ENCODE measurements at places on chromosomes 2 and 18. TPM values are rescaled to one million over a fixed set of nuclear protein-coding genes. Genes with fewer than 3 reads are reported as not detected.
A peak's percentile ranks its signal among the peaks of the same experiment; 100 is the strongest.

DNA sequence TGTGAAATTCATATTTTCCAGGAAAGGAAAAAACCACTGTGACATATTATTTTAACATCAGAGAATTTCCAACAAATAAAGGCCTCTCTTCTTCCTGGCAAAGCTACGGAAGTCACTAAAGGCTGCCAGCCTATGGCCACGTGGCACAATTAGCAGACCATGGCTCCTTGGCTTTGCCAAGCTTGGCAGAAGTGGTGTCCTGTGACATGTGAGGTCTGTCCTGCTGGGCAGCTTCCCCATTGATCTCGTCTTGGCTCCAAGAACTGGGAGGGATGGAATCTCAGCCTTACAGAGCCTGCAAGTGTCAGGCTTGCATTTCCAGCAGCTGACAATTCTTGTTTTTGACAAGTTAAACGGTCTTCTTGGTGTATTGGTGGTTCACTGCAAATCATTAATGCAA, 226.9 kb upstream of the THSD7B start:
- DNase-seq, result no peak

DNA sequence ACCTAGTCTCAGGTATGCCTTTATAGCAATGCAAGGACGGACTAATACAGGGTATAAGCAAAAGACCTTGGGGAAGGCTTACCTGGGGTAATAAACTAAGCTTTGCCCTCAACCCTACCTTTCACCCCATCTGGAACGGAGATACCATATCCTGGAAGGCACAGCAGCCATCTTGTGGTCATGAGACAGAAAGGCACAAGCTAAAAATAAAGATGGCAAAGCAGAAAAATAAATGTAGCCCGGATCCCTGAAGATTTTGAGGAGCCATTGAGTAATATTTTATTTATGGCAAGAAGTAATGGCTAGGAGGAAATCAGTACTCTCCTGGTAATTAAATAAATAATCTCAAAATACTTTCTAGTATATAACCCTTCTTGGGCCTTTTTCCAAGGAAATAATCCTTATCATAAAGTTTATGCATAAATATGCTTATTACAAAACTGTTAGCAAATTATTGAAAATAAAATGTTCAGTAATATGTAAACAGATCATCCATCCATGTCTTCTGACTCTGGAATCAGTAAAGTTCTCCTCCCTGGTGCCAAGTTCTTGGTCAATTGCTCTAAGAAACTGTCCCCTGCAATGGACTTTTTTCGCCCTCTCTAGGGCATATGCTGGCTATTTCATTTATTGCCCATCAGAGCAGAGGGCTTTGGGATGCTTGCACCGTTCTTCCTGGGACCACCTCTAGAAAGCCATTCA, 198.7 kb downstream of the SPP2 start:
- no peak for DNase-seq

DNA sequence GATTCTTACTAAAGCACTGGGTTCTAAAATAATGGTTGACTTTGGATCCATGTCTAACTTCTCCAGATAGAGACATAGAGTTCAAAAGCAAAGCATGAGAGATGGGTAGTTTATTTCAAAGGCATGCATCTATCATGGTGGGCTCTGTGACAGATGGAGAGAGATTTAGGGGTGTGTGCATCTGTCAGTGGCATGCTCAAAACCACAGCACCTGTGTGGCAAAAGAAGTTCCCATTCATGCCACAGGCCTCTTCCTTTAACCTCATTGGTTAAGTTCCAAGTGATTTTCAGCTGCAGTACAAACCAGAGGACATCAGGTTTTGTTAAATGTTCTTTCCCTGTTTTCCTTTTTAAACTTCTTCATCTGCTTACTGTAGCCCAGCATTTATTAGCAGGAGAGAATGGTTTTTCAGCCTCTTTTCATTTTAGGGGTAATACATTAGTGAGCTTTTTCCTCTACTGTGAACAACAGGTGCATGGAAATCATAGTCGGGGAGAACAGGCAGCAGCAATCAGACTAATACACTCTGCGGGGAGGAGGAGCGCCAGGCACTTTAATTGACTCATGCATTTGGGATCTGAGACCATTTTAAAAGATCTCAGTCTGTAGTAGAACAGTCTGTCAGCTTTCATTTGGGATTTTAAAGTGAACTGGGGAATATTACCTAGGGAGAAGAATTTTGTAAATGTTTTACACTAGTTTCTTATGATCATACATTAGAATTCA, 52.4 kb upstream of the UPP2 start:
- DNase-seq, result no peak

DNA sequence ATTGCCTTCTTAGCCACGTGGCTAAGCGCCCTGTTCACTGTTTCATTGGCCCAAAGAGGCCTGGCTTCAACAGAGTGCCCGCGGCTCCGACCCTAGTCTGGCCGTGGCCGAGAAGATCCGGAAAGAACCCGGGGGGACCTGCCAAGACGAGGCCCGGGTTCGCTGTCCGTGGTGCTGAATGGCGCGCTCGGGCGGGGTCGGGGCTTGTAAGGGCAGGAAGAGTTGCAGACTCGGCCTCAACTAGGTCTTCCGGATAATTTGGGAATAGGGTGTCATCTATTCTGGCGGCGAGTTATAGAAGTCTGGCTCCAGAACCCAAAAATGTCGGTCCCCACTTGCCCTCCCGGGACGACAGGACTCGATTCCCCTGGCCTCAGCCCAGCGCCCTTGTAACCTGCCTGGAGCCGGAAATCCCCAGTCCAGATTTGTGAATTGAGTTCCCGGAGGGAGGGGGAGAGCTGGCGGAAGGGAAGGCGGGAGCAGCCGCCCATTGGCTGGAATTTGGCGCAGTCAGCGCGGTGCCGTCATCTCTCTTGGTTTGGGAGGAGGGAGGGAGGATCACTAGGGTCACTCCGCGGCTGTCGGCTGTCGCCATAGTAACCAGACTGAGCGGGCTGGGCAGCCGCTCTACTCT, 3.5 kb downstream of the CDK5R2 start:
- DNase-seq, result peak; percentile 92

GRCh38 chr18:41732356-41732755, 222.7 kb upstream of the PIK3C3 start:
- DNase-seq, result no peak

DNA sequence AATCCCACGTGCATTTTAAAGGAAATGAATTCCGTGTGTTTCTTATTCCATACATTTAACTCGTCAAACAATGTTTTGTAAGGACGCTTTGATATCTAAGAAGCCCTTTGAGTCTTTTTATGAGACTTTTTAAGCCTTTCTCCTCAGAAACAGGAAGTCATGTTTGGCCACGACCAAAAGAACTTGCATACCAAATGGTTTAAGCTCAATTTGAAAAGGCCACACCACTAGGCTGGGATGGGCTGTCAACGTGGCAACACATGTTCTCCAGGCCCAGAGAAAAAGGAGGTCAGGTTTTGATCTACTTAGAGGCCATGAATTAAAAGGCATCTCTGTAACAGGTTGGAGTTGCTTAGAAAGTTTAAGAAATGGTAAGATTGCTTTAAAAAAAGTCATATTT, 441.8 kb downstream of the CMPK2 start:
- no peak for DNase-seq

Gene CHST9
- 2.7 TPM for total RNA-seq

DNA sequence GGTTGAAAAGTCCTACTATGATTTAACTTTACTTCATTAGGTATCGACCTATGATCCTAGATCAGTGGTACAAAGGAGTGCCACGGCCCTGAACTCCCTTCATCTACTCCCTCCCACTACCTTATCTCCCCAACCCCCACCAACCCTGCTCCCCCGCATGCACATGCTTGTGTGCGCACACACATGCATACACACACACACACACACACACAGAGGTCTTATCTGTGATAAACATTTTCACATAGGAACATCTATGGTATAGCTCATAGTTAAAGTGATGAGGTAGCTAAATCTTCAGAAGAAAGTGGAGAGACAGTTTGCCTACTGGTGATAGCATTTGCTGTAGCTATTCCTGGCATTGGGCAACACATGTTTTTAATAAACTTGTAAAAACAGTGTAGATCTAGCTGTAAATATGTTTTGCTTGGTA, 471.3 kb downstream of the ZEB2 start:
- DNase-seq, result no peak

DNA sequence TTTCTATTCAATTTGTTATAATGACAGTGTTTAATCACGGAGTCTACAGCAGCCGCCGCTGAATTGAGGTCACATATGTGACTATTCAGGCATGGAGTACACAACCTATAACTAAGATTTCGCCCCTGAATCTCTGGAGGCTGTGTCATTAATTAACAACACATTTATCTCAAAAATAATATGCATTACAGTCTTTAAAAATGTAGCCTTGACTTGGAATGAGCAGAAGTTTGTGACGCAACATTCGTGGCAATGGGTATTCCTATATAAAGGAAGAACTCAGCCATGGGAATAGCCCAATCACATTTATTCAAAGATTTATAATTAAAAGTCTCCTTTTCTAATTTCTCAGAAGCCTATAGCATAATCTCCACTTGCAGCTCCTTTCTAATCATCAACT, 60.6 kb upstream of the LYPD1 start:
- DNase-seq, result no peak

DNA sequence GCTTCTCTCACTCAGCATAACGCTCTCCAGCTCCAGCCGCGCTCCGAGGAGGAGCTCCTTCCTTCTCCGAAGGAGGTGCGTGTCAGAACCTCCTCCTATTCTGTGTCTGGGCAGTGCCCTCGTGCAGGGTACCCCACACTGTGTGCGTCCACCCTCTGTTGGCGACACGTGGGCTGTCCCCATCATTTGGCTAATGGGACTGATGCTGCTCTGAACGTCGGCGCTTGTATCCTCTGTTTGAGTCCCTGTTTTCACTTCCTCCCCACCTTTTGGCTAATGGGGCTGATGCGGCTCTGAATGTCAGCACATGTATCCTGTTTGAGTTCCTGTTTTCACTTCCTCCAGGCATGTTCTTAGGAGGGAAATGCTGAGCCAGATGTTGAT, 22.2 kb downstream of the KCNG2 start:
- peak; percentile 43 for DNase-seq

GRCh38 chr18:75269124-75269680, 58.6 kb downstream of the TSHZ1 start:
- DNase-seq, result no peak

- DNase-seq, result peak; percentile 57
Measured at GRCh38 chr2:7672027-7672684, 754.9 kb downstream of the RNF144A start.

Gene GPR45
- total RNA-seq, result not detected

DNA sequence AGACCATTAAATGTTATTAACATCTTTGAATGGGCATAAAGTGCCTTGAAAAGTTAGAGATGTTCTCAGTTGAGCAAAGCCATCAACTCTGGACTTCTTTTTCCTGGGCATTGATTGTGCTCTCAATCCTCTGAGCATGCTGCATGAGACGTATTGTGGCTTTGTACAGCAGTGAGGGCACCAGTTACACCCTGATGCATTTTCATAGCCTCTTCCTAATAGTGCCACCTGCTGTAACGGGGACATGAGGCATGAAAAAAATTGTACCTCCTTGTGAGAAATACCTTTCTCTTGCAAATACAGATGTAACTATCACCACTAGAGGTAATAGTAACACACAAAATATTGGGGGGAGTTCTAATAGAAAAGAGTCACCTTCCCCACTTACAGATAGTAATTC, 697.5 kb downstream of the TMEM182 start:
- DNase-seq, result peak; percentile 18

DNA sequence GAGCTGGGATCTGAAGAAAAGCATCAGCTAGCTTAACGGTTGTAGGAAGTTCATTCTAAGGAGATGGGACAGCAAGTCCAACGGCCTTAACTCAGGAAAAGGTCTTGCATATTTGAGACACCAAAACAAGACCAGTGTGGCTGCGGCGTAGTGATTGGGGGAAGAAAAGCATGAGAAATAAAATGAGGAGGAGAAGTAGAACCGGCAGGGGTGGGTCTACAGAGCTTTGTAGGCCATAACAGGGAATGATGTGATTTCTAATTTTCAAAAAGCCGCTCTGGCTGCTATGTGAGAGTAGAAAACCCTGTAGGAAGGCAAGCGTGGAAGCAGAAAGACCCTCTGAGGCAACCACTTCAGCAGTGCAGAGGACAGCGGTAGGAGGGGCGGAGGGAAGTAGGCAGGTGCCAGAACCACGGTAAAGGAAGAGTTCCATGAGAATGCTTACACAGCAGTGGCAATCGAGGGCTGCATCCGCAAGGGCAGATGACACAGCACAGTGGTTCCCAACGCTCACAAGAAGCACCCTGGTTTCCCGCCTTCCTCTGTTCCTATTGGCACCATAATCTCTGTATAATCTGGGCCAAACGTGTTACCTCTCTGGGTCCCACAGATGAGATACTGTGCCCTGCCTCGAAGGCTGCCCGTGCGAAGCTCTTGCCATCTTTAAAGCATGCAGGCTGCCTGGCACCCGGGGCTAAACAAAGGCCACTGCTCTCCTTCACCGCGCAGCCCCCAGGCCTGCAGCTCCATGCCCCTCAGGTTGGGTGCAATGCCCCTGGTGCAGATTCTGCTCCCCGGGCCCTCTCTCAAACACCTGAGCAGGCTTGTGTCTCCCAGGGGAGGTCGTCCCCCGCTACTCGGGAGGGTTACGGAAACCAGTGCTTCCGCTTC, 795 bp downstream of the ANKRD39 start:
- DNase-seq, result peak; percentile 78

- DNase-seq, result no peak
Measured at GRCh38 chr2:62577994-62578781, 72.2 kb upstream of the TMEM17 start.

GRCh38 chr2:200843993-200844948, 20.2 kb downstream of the CLK1 start:
- DNase-seq, result no peak

DNA sequence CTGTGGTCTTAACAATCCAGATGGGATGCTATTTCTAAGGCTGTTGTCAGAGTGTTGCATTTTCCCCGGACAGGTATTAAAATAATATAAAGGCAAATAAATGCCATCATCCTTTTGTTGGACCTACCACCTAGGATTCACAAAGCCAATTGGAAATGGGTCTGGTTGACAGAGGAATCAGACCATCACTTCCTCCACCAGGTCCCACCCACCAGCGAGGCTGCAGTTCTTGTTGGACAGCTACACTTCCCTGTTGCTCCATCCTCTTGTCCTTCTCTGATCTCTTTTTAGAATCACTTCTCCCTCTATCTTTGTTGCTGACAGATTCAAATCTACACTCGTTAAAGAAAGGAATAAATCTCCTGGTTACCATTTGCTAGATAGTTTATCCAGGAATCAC, 1.1 kb downstream of the TMEM169 start:
- DNase-seq, result peak; percentile 30

- no peak for DNase-seq
Measured at GRCh38 chr2:197269815-197270214, 40.8 kb downstream of the ANKRD44 start.

Gene TWIST2
- total RNA-seq, result 8.1 TPM

DNA sequence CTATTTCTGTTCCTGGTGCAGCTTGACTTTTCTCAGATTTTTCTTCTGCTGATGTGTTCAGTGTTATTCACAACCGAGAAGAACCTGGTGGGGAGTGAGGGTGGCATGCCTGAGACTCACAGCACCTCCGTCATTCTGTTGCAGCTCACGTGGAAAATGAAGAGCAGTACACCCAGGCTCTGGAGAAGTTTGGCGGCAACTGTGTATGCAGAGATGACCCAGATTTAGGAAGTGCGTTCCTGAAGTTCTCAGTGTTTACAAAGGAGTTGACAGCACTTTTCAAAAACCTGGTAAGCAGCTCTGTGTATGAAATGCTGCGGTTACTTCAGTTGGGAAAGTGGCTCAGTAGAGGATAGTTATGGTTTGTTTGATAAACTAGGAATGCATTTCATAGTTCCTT, 90.5 kb downstream of the ASAP2 start:
- no peak for DNase-seq
